ENCODE measurements at places on chromosomes 12 and 14.

GRCh38 chr14:65387628-65388027, 24.9 kb upstream of the FUT8 start:
- DNase-seq: no peak

GRCh38 chr12:77032406-77032805, 33.0 kb downstream of the E2F7 start:
- DNase-seq: no peak

- DNase-seq: no peak
These were observed 36.9 kb upstream of the PRMT8 start for GRCh38 chr12:3453990-3454680.

- DNase-seq: no peak
These were observed 18.1 kb upstream of the MAPKAPK5 start for GRCh38 chr12:111823891-111824290.

- no peak for DNase-seq
These were observed 141.3 kb downstream of the SMOC1 start for GRCh38 chr14:70020352-70021170.

GRCh38 chr14:93343797-93344196, 3.2 kb upstream of the COX8C start:
- DNase-seq: no peak

DNA sequence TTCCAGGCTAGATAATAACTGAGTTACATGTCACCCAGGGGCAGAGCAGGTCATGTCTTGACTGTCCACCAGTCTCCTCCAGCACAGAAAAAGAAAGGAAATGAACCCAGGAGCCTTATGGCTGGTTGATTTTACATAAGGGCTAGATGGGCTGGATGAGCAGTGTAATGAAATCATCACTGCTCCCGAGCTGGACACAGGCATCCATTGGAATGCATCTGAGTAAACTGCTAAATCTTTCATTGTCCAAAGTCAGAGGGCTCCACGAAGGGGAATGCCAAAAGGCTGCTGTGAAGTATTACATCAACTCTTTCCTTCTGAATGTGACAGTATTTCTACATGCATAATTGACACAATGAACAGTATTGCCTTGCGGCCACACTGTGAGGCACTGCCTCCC, 30.1 kb upstream of the TSPAN11 start:
- no peak for DNase-seq

Measured in CD4-positive, alpha-beta T cell treated with Interferon alpha-2 for 1 hour (primary cell).